ENCODE measurements at places on chromosomes 1 and 21. TPM values are rescaled to one million over a fixed set of nuclear protein-coding genes. Genes with fewer than 3 reads are reported as not detected.

SPRR2E gene
- total RNA-seq: not detected

KRTAP12-2 gene
- not detected for total RNA-seq

PLA2G2D gene
- not detected for total RNA-seq

KPRP gene
- not detected for total RNA-seq

MCOLN3 gene
- 4.1 TPM for total RNA-seq

KANK4 gene
- not detected for total RNA-seq

TMEM82 gene
- total RNA-seq: not detected

MX2 gene
- 0.17 TPM for total RNA-seq

SH2D2A gene
- 4.6 TPM for total RNA-seq

DMBX1 gene
- total RNA-seq: not detected

DRAXIN gene
- total RNA-seq: 0.32 TPM

CRYZ gene
- total RNA-seq: 40.1 TPM

SPRR1B gene
- total RNA-seq: not detected

All from HT1080 (cell line).